ENCODE measurements at places on chromosomes 16 and 17. TPM values are rescaled to one million over a fixed set of nuclear protein-coding genes. Genes with fewer than 3 reads are reported as not detected.

TBC1D3K gene
- not detected for total RNA-seq

STX4 gene
- total RNA-seq, result 23.5 TPM

SAMD14 gene
- total RNA-seq, result 0.24 TPM

TBC1D3I gene
- not detected for total RNA-seq

- no peak for DNase-seq
These were observed 27.2 kb upstream of the ASGR2 start for GRCh38 chr17:7141824-7142223.

GRCh38 chr16:72109300-72109699, 15.7 kb downstream of the DHX38 start:
- no peak for DNase-seq

DNA sequence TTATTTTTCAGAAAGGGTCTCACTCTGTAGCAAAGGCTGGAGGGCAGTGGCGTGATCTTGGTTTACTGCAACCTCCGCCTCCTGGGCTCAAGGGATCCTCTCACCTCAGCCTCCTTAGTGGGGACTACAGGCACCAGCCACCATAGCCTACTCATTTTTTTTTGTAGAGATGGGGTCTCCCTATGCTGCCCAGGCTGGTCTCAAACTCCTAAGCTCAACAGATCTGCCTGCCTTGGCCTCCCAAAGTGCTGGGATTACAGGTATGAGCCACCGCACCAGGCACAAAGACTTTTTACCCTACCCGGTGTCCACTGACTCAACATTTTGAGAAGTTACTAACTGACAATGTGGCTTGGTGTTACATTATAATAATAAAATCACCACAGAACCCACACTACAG, 7.2 kb downstream of the GRB2 start:
- DNase-seq, result no peak

DNA sequence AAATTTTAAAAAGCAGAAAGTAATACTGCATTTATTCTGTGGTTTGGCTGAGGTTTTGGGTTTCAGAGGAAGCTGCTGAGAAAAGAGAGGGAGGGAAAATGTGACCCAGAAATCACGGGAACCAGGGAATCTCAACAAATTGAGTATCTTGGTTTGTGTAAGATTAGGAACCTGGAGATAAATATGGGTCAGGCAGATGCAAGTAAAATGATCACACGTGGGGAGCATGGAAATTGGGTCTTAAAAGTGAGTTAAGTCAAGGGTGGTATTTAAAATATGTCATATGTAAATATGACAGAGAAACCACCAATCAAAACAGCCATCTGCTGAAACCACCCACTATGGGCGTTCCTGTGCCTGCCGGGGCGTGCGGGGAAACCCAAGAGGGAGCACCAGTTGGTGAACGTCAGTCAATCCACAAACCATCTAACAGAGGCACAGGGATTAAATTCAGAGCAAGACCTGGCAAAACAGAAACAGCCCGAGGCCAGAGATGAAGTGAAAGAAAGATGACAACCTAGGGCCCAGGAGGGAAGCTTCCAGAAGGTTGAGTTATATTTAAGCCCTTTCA, 33.4 kb downstream of the CDH13 start:
- DNase-seq, result peak; percentile 94

DNA sequence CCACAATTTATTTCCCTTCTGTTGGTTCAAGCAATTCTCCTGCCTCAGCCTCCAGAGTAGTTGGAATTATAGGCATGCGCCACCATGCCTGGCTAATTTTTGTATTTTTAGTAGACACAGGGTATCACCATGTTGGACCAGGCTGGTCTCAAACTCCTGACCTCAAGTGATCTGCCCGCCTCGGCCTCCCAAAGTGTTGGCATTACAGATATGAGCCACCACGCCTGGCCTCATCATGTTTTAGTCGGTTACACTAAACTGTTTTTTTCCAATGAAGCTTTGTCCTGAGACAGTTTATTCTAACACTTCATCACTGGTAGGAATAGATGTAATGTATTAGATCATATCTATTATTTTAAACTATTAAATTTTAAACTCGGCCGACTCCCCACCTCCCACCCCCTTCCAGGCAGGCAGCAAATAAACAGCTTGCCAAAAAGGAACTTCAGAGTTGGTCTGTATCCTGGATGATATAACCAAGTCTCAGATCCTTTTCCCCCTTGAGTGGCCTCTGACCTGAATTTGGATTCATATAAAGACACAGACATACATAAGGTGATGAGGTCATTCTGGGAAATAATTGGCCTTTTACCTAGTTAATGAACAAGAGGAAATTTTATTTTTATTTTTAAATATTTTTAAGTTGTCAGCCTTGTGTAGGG, 18.4 kb upstream of the CORO6 start:
- no peak for DNase-seq

DNA sequence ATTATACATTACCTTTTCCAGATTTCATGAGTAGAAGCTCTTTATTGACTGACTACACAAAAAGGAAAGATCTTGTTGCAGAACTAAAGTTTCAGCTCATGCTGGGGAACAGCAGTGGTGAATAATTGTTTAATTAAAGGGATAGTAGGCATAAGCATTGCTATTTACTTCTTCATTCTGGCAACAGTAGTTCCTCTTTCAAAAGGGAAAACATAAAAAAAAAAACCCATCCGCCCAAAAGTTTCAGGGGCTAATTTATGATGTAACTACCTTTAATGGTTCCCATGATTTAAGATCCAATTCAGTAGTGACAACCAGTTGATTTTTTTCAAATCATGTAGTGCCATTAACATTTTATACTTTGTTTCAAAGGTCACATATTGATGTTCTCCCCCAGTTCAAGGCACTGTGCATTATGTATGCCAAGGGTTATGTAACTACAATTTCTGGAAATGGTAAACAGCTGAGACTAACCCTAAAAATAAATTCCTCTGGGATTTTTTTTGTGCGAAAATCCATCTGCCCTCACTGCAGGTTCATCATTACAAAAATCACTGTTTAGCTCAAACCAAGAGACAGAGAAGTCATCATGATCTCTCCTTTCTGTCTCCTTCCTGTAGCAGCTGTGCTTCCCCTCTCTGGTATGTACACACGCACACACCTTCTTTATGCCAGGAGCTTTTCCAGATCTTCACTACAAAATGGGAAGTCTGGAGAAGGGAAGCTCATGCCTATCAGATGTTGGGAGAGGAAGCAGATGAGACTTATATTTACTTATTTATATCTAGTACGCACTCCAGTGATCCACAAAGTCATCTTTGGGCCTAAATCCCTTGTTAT, 2.2 kb upstream of the PHLPP2 start:
- no peak for DNase-seq

DNA sequence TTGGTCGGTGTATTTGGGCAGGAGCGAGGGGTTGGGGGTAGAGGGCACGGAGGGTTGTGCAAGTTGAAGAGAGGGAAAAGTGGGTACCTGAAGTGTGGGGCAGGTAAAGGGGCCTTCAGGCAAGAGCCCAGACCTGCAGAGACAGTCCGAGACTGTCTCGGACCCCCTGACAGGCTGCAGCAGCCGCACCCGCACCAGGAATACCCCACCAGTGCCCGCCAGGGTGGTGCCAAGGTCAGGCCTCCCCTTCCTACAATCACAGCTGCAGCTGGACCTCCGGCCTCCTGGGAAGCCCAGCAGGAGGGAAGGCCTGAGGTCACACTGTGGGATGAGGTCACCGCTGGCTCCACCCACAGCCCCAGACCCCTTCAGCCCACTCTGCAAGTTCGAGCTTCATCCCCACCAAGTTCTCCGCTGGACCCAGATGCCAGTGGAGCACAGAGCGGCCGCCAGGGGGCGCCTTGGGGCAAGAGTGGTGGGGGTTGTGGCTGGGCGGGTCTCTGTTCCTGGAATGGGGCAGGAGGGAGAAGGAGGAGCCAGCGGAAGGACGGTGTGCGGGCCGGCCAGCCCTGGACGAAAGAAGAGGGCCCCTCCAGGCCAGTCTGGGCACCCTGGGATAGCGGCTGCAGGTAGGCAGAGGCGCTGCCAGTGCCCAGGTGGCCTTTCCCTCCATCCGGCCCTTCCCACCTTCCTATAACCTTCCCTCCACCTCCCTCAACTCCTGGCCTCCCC, at the start of gene HSD3B7:
HSD3B7 (plus strand) TSS at position 539 of the 732 bp plus-strand sequence. CDS start 452 bp downstream, outside the sequence.
- peak; percentile 67 for DNase-seq

- DNase-seq, result peak; percentile 77
These were observed 522 bp upstream of the VEZF1 start for GRCh38 chr17:57988301-57989250.

DNA sequence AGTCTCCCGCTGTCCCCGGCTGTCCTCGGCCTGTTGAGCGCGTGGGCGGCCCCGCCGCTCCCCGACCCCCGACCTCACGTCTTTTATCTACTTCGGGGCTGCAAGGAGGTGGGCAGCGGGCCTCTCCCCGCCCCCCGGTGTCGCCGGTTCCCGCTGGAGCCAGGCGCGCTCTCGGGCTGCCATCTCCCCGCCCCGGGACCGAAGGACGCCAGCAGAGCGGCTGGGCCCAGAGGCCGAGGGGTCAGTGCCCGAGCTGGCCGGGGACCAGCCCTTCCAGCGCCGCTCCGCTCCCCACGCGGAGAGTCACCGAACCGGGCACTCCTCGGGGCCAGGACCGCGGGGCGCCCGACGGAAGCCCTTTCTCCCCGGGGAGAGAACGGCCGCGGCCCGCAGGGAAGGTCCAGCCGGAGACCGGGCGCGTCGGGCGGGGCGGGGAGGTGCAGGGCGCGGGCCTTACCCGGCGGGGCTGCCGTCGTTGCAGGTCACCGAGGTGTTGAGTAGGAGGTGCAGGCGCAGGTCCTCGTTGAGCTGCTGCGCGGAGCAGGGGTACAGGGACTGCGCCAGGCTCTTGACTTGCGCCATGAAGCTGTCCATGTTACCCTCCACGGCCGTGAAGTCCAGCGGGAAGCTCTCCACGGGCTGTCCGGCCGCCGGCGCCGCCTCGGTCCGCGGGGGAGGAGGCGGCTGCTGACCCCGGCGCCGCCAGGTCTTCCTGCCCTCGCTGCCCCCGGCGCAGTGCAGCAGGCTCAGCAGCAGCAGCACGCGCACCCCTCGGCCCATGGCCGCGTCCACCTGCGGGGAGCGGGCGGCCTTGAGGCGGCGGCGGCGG, 643 bp downstream of the NOTUM start:
- no peak for DNase-seq

- DNase-seq, result peak; percentile 68
These were observed 38.3 kb upstream of the HAPSTR1 start for GRCh38 chr16:9053006-9053601.

GRCh38 chr16:5015887-5016286, 17.8 kb downstream of the NAGPA start:
- no peak for DNase-seq

- peak; percentile 54 for DNase-seq
These were observed 58.3 kb upstream of the LGALS9 start for GRCh38 chr17:27572665-27573064.

DNA sequence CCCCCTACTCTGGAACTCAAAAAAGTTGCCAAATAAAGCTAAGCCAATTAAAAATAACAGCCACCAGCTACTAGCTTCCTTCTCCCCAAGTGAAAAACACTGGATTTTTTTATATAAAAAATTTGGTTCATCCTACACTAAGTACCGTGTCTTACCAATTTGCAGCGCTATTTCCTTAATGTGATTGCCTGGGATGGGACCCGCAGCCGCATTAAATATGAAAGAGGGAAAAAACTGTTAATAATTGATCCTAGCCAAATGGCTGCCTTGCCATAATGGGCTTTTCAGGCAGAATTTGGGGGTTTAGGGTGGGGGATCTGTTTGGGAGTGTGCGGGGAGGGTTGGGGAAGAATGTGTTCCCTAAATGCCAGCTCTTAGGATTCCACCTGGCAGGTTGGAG, 2.0 kb downstream of the HOXB9 start:
- DNase-seq, result no peak

- DNase-seq, result no peak
These were observed 4.1 kb downstream of the SNRNP25 start for GRCh38 chr16:57711-58110.

- DNase-seq, result no peak
These were observed 234.5 kb upstream of the MYOCD start for GRCh38 chr17:12431188-12431587.

GRCh38 chr17:59355702-59356325, 24.4 kb downstream of the YPEL2 start:
- DNase-seq, result peak; percentile 58

- DNase-seq, result no peak
These were observed 89.1 kb downstream of the OR1D5 start for GRCh38 chr17:2974347-2974746.

DNA sequence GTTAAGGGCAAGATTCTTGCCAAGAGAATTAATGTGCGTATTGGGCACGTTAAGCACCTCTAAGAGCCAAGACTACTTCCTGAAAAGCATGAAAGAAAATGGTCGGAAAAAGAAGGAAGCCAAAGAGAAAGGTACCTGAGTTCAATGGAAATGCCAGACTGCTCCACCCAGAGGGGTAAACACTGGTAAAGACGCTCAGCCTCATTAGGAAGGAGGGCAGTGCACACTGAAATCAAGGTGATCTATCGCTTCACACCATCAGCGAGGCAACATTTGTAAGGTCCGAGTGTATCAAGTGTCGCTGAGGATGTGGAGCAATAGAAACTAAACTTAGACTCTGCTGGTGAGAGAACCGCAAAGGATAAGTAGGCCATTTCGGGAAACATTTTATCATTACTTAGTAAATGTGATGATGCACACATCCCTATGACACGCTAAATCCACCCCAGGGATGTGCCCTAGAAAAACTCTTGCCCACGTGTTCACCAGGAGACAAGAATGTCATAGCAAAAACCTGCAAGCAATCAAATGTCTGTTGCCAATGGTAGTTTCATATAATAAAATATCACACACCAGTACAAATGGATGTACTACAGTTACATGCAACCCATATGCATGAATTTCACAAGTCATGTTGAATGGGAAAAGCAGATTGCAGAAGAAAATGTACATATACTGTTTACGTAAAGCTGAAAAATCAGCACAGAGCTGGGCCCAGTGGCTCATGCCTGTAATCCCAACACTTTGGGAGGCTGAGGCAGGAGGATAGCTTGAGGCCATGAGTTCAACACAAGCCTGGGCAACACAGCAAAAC, 23.6 kb downstream of the CNTROB start:
- no peak for DNase-seq
